ENCODE measurements at places on chromosomes 3 and 15. TPM values are rescaled to one million over a fixed set of nuclear protein-coding genes. Genes with fewer than 3 reads are reported as not detected.

GRCh38 chr15:69626095-69627066 is 173.8 kb downstream of the RPLP1 start:
- DNase-seq, result no peak

- DNase-seq, result peak; percentile 71
These were observed 26.4 kb upstream of the SKIL start for GRCh38 chr3:170331143-170331542.

The HDC gene
- not detected for total RNA-seq

The CPLX3 gene
- not detected for total RNA-seq

DNA sequence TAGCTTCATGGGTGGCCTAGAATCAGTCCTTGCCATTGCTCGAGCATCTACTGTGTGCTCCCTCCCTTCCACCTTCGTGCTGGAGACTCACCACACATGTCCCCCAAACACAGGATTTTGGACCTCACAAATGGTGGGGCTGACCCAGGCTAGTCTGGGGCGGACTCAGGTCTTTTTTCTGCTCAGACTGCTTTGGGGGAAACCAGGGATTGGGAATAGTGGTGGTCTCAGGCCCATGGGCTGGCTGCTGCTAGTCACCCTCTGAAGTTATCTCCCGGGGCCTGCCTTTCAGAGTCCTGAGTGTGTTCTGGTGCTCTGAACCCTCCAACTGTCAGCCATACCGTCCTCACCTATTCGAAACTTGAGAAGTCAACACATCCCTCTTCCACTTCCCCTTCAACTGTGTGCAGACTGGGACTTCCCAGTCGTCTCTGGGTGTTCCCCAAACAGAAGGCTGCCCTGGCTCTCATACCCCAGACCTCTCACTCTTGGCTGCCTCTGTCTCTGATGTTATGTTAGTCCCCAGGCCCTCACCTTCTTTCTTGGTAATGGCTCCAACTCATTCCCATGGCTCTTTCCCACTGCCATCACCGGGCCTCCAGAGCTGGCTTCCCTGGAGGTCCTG is 46.0 kb downstream of the PPCDC start:
- no peak for DNase-seq

DNA sequence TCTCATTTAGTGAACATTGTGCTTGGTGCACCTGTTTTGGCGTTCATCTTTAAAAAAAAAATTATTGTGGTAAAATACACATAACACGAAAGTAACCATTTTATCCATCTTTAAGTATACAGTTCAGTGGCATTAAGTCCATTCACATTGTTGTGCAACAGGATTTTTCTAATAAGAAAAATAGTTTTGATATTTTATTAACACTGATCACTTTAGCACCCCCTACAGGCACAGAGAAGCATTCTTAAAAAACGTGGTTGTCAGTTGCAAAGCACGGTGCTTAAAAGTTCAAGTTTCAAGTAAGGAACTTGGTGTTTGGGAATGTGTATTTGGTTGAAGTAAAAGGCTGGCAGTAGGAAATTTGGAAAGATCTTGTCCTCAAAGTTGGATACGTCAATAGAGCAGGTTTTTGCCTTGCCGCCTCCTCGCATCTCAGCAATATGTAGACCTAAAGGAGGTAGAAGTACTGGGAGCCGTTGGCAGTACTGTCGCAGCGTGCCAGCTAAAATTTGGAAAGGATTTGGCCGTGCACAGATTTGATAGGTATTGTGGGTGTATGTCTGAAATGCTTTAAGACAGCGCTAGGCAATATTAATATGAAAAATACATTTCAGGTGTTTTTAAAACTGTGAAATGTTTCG is 110.4 kb downstream of the LRRC28 start:
- DNase-seq, result no peak

- DNase-seq, result no peak
These were observed 398.0 kb upstream of the CNTN4 start for GRCh38 chr3:1700650-1701049.

GRCh38 chr15:89119489-89120478 is 31.5 kb downstream of the ABHD2 start:
- DNase-seq, result no peak

- no peak for DNase-seq
These were observed 92.1 kb upstream of the ICE2 start for GRCh38 chr15:60571008-60571420.

- no peak for DNase-seq
These were observed 453.9 kb downstream of the LPP start for GRCh38 chr3:188607805-188608315.

DNA sequence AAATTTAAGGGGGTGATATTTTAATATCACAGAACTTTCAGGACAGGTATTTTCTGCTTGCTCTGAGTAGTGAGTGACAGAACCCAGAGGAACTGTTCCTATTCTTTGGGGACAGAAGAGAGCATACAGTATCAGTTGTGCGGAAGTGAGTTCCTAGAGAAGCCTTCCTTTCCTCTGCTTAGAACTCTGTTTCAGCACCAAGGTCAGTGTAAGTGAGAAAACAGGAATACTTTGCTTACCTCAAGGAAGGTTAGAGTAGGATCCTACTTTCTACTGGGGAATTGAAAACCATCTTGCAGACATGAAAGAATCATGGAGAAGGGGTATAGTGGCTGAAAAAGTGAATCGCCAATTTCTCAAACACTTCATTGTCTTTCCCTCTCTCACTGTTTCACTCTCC is 542.4 kb downstream of the SQOR start:
- DNase-seq, result no peak

The TXNRD3 gene
- total RNA-seq, result 12.7 TPM

DNA sequence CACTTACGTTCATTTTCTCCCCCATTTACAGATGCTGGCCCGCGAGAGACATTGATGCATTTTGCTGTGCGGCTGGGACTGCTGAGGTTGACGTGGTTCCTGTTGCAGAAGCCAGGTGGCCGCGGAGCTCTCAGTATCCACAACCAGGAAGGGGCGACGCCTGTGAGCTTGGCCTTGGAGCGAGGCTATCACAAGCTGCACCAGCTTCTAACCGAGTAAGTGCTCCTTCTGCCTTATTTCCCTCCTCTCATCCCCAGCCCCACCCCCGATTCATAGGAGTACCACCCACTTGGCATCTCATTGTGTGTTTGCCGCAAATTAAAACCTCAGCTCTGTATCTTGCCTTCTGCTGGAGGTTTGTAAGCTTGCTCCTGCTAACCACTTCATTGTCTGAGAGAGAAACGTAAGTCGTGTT is 163.3 kb downstream of the AKAP13 start:
- no peak for DNase-seq

The PDCD10 gene
- total RNA-seq, result 64.1 TPM

- no peak for DNase-seq
These were observed 641.8 kb upstream of the ZNF385D start for GRCh38 chr3:22392859-22393258.

The VWA5B2 gene
- total RNA-seq, result not detected

DNA sequence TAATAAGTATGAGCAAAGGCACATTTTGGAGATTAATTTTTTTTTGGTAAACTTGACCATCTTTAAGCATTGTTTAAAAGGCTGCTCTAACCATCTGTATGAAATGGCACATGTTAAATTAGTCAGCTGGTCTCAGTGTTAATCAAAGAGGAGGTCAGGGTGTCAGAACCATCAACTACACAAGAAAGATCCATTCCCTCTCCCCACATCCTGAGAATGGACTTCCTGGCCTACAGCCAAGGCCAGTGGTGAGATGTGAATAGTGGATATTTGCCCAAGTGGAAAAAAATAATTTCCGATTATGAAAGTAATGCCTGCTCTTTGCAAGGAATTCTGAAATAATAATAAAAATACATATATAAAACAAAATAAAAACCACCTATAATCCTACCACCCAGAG is 641.7 kb downstream of the NR2F2 start:
- peak; percentile 24 for DNase-seq

GRCh38 chr15:57994221-57995049 is 71.1 kb downstream of the ALDH1A2 start:
- no peak for DNase-seq

- no peak for DNase-seq
These were observed 237.9 kb downstream of the EDEM1 start for GRCh38 chr3:5425371-5425770.

GRCh38 chr3:168616915-168617314 is 521.2 kb upstream of the GOLIM4 start:
- no peak for DNase-seq

The GOLGA8G gene
- total RNA-seq, result not detected

DNA sequence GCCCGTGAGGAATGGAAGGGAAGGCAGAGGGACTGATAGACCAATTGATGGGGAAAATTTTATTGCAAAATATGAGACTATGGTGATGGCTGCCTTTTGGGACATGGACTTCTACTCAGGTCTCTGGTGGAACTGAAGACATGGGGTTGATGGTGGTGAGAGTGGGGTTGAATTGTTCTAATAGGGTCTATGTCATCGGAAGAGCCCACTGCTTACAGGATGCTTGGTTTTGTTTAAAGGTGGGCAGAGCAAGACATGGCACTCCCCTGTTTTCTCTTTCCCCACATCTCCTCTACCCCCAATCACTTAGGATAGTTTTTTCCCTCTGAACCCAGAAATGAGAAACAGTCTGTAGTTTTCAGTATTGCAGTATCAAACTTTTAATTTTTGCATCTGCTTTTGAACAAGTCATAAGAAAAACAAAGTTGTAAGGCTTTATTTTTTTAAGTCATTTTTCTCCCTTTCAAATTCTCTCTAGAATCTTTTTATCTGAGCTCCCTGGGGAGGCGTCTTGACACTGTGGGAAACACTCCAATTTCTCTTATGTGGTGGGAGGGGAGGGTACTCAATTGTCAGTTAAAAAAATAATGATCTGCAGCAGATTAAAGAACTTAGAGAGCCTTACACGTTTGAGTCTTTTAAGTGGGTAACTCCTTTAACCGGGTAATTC is 276.2 kb upstream of the TBC1D5 start:
- DNase-seq, result no peak

GRCh38 chr15:65937476-65937875 is 68.2 kb downstream of the RAB11A start:
- DNase-seq, result no peak

The B4GALT4 gene
- total RNA-seq, result 5.5 TPM

The ACKR4 gene
- 4.4 TPM for total RNA-seq

The CEMIP gene
- total RNA-seq, result 0.11 TPM
